ENCODE measurements at places on chromosomes 2 and 18.
A peak's percentile ranks its signal among the peaks of the same experiment; 100 is the strongest.

- no peak for DNase-seq
These were observed 5.8 kb upstream of the PMAIP1 start for GRCh38 chr18:59893971-59894370.

DNA sequence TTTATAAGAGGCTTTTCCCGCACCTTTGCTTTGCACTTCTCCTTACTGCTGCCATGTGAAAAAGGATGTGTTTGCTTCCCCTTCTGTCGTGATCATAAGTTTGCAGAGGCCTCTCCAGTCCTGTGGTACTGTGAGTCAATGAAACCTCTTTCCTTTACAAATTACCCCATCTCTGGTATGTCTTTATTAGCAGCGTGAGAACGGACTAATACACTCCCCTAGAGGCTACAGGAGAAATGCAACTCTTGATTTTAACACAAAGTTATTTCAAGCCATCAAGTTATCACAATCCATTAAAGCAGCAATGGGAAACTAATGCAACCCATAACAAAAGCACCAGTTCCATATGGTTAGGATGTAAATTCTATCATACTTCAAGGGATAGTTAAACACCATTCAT is 1378.8 kb upstream of the DDX18 start:
- DNase-seq = no peak

GRCh38 chr2:154336201-154336600 is 362.3 kb upstream of the KCNJ3 start:
- DNase-seq = no peak

DNA sequence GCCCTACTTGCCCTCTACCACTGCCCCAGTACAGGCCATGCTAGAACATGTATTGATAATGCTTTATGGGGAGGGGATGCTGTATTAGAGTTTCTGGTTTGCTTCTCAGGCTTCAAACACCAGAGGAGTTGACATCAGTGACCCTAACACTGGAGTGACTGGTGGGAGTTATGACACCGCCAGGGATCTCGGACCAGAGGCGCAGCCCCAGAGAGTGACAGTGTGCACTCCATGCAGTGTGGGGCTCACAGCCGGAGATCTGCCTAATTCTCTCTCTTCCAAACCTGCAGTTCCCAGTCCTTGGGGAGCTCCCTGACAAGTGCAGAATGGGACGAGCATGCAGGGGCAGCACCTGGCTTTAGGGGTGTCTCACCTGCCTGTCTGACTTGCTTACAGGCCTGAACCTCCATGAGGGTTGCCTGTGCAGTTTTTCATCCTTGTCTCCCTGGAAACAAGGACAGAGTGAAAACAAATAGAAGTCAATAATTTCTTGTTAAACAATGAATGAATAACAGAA is 244.9 kb upstream of the MYT1L start:
- DNase-seq = no peak

GRCh38 chr2:236527159-236527630 is 42.4 kb upstream of the ACKR3 start:
- DNase-seq = no peak

- no peak for DNase-seq
These were observed 188.9 kb downstream of the NDUFA10 start for GRCh38 chr2:239836021-239836765.

DNA sequence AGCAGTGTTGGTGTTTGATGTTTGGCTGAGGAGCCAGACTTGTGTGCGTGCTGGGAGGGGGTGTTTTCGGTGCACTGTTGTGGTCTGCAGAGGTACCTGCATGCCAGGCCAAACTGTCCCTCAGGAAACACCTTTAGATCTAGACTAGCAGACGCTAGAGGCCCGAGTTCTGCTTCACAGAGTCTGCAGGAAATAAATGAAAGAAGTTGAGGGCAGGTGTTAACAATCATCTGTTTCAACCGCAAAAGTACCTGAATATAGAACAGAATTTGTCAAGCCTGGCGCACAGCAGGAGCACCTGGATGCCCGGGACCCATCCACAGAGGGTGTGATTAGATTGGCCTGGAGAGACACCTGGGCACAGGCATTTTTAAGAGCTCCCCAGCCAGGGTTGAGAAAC is 40.5 kb upstream of the REL start:
- no peak for DNase-seq

- no peak for DNase-seq
These were observed at the start of gene BOLL for GRCh38 chr2:197784956-197785941. BOLL (minus strand) TSS chr2:197785319; CDS start chr2:197781850, 3,469 bp downstream.

DNA sequence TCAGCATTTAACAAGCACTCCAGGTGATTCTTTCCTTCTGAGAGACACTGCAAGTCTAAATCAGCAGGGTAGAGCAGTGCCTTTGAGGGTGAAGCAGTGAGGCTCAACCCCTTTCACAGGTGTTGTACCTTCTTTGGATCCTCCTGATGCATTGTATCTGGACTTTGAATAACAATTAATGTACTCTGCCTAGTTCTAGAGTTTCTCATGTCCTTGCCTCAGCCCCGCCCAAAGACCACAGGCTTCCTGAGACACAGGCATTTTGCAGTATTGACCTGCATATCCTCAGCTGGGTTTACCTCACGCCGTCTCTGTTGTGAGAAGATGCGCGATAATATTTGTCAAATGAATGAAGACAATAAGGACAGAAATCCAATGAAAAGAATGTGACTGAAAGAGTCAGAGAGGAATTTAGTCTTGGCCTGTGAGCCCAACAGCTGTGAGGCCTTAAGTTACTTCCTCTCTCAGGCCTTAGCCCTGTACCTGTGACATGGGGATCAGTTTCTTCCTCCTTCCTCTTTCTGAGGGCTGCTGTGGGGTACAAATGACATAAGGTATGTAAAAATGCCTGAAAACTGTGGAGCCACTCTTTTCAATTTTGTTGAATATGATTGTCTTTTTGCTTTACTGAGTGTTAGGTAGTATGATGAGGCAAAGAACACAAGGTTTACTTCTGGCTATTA is 43.7 kb downstream of the WIPF1 start:
- DNase-seq = no peak

DNA sequence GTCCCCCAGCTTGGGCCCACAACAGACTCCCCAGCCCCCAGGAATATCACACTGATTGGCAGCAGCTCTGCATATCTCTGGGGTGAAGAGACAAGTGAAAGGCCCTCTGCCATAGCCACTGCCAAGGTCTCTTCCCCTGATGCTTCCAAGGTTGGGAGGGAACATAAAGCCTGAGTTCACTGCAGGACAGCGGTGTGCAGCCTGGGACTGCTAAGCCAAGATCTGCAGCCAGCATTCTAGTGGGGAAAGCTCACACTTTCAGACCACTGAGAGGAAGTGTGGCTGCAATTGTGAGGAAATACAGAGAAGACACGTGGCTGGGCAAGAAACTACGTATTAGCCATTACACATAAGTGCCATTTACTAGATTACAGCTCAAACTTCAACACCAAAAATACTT is 100.7 kb downstream of the MAIP1 start:
- no peak for DNase-seq

GRCh38 chr2:190867212-190867611 is 13.4 kb upstream of the GLS start:
- no peak for DNase-seq

- no peak for DNase-seq
These were observed 185.6 kb downstream of the RIT2 start for GRCh38 chr18:42929857-42930256.

GRCh38 chr18:56823986-56824565 is 172.9 kb downstream of the WDR7 start:
- no peak for DNase-seq

GRCh38 chr2:147546109-147546508 is 298.7 kb upstream of the ACVR2A start:
- no peak for DNase-seq

DNA sequence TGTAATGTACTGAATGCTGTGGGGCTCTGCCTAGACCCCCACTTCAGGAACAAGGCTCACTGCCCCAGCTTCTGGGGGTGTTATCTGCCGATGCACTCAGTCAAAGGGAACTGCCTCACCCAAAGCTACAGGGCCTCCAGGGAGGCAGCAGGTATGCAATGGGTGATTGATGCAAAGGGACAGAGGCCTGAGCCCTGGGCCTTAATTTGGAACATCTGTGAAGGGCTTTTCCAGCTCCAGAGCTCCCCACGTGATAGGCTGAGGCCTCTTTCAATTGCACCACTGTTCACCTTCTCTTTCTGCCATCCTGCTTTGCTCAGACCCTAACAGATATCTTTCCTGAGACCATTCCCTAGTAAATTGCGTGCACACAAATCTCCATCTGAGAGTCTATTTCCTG is 131.0 kb downstream of the ATL2 start:
- no peak for DNase-seq

GRCh38 chr2:122748552-122749011 is 993.1 kb downstream of the TSN start:
- DNase-seq = no peak

- no peak for DNase-seq
These were observed 84.1 kb upstream of the NCKAP5 start for GRCh38 chr2:133652398-133652797.

GRCh38 chr18:70373042-70373519 is 84.2 kb downstream of the SOCS6 start:
- no peak for DNase-seq

GRCh38 chr2:217790195-217790594 is 212.6 kb downstream of the TNS1 start:
- DNase-seq = peak; percentile 37

GRCh38 chr2:229582151-229582550 is 132.2 kb downstream of the DNER start:
- DNase-seq = no peak

DNA sequence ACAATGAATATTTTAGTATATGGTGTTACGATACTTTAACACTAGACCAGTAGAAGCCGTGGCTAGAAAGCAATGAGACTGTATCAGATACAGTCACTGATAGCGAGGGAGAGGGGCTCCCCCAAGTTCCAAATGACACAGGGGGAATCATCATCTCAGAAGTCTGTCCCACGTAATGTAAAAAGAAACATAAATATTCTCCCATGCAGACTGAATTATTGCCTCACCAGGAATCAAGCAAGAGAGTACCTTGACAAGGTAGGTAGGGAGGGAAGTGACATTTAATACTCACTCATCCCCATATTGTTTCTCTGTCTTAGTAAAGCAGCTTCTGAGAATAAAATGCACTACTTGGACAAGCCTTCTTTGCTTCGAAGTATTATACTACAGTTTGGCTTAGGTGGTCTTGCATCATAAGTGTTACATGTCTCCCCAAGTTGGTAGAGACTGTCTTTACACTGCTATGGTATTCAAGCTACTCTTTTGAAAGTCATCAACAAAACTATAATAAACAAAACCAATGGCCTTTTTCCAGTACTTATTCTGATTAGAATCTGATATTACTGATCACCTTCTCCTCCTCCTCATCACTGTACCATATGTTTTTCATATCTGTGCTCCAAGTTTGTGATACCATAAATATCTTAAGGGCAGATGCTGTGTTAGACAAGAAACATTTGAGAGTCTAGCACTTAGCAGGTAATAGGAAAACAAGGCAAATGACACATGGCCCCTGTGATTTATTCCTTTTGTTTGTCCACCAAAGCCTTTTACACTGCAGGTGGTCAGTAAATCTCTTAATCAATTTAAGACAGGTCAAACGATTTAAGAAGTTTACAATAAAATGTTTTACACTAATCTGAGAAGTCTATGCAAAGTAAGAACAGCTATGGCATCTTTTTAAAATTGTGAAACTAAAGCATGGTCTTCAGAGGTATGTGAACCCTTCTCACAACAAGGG is 2.7 kb downstream of the LAPTM4A start:
- DNase-seq = no peak

DNA sequence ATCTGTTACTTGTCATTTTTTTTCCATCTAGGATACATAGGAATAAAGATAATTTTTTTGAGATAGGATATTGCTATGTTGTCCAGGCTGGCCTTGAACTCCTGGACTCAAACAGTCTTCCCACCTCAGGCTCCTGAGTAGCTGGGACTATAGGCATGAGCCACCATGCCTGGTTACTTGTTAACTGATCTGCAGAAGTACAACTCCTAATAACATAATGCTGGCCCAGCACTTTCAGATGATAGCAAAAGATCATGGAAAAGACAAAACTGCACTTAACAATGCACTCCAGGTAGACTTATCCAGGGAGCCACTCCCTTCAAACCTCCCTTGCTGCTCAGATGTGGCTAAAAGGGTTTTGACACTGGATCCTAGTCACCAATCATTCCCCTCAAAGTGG is 11.4 kb upstream of the CTDP1 start:
- DNase-seq = no peak

- no peak for DNase-seq
These were observed 41.8 kb downstream of the SNED1 start for GRCh38 chr2:241040081-241040803.

DNA sequence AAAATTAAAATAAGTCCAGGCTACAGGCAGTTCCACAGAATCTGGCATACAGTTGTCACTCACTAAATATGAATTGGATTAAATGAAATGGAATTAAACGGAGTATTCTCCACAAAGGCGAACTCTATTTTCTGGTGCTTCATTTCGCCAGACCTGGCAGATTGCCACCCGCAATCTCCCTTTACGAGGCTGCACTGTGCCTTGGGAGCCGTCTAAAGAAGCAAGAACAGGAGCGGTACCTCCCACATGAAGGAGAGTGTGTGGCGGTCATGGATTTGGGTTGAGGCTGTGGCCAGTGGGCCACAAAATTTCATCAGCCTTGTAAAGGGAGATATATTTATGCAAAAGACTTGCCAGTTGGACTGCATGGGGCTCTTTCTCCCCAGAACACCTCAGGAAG is 151.0 kb downstream of the OSR1 start:
- no peak for DNase-seq

DNA sequence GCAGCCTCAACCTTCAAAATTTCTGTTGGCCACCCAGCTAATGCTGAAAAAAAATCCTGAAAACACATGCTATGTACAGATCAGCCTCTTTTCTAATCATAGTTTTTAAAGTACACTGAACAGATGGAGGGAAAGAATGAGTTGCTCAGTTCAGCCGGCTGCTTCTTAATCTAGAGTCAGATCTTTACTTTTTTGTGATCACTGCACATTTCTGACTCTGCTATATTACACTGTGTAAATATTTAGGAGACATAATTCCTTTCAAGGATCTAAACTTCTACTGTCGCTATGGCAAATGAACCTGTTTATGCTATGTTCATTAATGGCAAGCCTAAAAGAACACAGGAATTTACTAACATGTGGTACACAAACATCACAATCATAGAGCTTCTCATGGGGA is 114.2 kb downstream of the SRBD1 start:
- no peak for DNase-seq

DNA sequence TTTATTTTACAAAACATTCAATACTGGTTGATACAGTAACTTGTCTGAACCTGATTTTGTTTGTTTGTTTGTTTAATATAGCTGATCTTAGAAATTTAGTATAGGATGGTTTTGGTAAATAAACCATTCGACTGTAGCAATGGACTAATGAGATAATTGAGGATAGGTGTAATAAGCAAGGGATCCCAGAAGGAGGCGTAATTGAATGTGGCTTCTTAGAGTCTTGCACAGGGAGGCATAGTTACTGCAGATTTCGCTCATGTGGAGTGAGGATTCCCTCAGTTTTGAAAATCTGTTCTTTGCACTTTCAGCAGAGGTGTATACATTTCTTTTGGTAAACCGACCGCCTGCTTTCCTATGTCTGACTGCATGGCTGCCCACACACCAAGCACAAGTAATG is 709.6 kb downstream of the SOCS6 start:
- DNase-seq = no peak

DNA sequence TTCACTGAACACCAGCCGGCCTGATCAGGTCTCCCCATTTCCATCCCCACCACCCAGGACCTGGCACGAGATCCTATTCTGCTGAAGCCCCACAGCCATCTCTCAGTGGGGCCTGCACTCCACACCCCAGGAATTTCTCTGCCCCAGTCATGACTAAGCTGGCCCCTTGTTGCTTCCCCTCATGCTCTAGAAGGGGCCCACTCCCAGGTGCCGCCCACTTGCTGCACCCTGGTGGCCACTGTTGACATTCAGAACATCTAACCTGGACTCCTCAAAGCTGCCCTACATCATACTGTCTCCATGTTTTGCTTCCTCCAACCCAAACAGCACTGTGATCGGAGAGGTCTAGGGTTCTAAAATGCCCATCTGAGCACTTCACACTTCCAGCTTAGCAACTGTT is 90.7 kb upstream of the KLHL29 start:
- DNase-seq = no peak

Measured in GM13977 (cell line).